ENCODE measurements at places on chromosomes 3 and 15.

GRCh38 chr3:122112754-122113153 lies 57.6 kb downstream of the CD86 start:
- peak; percentile 7 for DNase-seq

- no peak for DNase-seq
Measured at GRCh38 chr3:60577601-60578000, 673.7 kb downstream of the FHIT start.

DNA sequence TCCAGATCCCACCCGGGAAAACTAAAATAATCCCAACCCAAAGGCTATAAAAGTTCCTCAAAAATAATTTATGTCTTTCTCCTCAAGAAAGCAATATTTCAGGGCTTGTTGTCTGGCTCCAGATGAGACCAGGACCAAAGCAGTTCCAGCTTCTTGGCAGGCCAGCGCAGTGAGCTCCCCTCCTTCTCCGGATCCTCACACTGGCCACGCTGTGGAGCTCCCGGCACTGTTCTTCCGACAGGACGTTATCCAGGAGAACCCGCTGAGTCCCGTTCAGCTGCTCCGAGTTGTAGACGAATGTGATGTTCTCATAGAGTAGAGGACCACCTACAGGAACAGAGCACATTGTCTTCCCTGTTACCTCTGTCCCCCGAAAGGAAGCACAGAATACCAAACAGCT lies 146.3 kb downstream of the P3H2 start:
- no peak for DNase-seq

- no peak for DNase-seq
Measured at GRCh38 chr3:138732456-138732855, 102.3 kb downstream of the PIK3CB start.

DNA sequence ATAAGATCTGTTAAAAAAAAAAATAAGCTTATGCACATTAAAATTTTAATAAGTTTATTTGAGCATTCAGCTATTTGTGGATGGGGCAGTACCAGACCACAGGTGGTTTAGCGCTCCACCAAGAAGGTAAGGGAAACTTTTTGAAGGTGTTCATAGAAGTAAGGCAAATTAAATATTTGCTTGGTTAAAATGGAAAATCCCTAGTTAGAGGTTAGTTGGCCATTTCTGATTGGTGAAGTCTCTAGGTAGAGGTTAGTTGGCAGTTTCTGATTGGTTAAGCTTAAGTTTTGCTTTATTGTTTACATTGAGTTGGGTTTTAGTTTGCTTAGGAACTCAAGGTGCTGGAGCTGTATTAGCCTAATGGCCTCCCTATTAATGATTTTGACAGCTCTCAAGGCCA lies 30.7 kb downstream of the SCN11A start:
- no peak for DNase-seq

- no peak for DNase-seq
Measured at GRCh38 chr3:21668012-21668411, 83.0 kb downstream of the ZNF385D start.

GRCh38 chr3:171811295-171811912 lies 1.1 kb upstream of the PLD1 start:
- DNase-seq: peak; percentile 50

DNA sequence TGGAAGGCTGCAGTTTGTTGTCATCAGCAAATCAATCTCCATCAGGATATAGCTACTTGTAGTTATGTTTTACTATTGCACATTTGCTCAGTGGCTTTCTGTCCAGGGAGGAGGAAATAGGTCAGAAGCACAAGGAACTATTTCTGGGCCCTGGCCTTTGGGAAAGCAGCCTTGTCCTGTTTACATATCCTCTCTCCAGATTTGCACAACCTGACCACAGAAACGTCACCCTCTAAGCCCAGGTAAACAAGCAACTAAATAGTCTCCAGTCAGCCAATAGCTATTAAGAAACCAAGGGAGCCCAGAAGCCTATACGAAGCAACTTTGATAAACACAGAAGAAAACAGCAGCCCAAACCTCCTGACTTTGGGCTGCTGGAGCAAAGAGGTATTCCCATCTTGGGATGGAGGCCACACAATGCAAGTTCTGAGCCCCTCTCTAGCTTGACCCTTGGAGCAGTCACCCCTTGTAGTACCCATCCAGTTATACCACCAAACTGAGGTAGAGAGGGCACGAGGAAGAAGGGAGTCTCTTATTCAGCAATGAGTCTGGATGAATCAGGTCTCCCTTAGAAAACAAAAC lies 2.3 kb upstream of the FEM1B start:
- DNase-seq: no peak

DNA sequence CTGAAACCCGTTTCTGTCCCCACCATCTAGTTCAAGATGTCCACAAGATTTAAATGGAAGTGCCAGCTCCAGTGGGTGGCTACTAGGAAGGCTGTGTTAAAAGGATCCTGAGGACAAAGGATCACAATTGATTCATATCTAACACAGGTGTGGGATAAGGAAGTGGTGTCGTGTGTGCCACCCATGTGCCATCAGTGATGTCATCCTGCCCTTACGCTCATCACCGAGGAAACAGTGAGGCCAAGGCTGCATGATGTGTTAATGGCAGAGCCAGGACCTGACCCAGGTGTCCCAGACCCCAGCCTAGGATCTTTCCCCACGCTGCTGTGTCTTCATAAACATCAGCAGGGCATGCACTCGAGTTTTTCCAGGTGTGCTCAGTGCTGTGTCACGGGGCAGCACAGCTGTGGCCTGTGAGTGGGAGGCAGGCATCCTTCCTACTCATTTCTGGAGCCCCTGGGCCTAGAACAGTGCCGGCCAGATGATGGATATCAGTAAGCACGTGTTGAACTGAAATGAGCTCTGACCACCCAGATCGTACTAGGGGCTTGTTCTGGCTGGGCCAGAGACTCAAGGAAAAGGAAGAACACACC lies 10.6 kb upstream of the TGM5 start:
- DNase-seq: no peak

DNA sequence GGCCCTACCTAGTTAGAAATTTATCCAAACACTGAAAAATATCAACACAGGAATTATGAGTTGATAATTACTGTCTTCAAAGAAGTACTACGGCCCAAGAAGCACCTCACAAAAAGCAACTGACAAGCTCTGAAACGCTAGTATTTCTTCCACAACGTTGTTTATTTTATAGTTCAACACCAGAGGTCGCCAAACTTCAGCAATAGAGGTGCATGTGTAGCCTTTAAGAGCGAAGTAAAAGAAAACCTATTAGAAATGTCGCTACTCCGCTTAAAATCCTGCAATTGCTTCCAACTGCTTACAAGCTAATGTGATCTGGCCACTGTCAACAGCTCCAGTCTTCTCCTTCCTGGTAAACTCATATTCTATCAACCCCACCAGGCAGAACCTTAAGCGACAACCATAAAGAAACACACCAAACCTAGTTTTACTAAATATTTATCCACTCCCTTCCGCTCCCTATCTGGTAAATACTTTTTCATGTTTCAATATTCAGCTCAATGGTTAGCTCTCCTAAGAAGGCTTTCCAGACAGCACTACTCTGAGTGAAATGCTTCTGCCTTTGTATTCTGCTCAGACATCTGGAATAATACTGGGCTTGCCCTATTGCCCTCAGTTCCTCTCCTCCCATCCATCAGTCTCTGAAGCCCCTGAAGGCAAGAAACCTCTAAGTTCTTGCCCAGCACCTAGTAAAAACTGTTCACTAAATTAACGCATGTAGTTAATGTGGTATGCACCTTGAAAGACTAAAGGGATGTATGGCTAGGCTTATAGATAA lies 110.2 kb downstream of the NR1I2 start:
- peak; percentile 34 for DNase-seq

DNA sequence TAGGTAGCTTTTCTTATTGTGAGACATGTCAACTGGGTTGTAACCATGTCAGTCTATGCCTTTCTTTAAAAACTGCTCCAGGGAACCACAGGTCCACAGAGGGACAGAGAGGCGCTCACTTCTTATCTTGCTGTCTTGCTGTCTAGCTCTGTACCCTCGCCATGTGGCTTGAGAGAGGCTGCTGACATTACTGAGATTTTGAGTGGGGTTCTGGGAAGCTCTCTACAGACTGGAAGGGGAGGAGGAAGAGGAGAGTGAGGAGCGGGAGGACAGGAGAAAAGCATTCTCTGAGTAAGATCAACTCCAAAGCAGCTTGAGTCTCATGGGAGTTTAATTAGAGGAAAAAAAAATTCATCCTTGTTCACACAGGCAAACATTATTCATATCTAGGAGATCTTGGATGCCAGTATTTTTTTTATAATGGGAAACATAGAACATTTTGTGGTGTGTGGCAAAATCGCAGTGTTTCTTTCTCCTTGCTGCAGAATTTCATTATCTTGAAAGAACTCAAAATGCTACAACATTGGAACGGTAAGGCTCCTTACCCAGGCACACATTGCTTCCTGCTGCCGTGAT lies 1037.0 kb upstream of the NR2F2 start:
- no peak for DNase-seq

Measured in RKO (cell line).